Thyroid gland (tissue), 4 donors: ENCODE measurements at places on chromosomes 1 and 21. TPM values are rescaled to one million over a fixed set of nuclear protein-coding genes. Genes with fewer than 3 reads are reported as not detected.

The GJC2 gene
- 4.7 TPM for total RNA-seq

- no peaks in the 10 kb centered on the region for H3K27me3 ChIP-seq
- no peak overlapping the region for H3K27ac ChIP-seq
- H3K4me3 ChIP-seq, result no peak overlapping the region
- H3K4me1 ChIP-seq, result no peaks in the 10 kb centered on the region
- no peaks in the 10 kb centered on the region for H3K36me3 ChIP-seq
Measured at GRCh38 chr1:209552406-209553264, 30.9 kb upstream of the CAMK1G start.

DNA sequence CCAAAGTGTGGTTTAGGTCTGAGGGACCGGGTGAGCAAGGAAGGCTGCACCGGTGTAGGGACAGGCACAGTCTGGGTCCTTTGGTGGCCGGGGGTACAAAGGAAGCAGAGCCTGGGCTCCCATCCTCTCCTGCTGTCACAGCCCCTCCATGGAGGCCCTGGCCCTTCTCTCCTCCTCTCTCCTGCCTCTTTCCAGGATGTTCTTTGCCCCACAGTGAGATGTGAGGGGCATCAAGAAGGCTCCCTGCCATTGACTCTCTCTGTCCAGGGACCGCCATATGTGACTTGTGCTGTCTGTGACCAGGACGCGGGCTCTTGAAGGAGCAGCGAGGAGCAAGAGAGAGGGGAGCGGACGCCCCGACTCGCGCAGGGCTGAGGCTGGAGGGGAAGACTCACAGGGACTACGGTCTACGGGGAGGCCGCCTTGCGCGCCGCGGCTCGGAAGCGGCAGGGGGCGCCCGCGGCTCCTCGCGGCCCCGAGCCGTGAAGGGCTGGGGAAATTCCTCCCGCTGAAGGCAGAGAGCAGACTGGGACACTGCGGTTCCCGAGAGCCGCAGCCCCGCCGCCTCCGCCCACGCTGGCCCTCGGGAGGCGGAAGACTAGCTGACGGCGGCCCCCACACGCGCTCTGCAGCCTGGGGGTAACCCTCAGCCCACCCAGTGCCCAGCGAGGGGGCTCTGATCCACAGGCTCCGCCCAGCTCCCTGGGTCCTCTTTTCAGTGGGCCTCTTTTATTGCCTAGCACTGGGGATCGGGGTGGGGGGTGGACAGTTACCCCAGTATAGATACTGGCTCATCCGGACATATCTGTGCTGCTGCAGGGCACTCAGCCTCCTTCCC is 40.8 kb downstream of the MAB21L3 start:
- H3K27me3 ChIP-seq, result no peaks in the 10 kb centered on the region
- peaks cover 4% of the 10 kb centered on the region for H3K4me1 ChIP-seq
- peak overlapping the region; percentile 74 for H3K27ac ChIP-seq
- H3K36me3 ChIP-seq, result no peaks in the 10 kb centered on the region
- peak; percentile 76 for DNase-seq
- no peak overlapping the region for H3K4me3 ChIP-seq

- no peak for DNase-seq
- H3K36me3 ChIP-seq, result no peaks in the 10 kb centered on the region
- H3K27ac ChIP-seq, result no peak overlapping the region
- H3K4me1 ChIP-seq, result no peaks in the 10 kb centered on the region
- no peaks in the 10 kb centered on the region for H3K27me3 ChIP-seq
- H3K4me3 ChIP-seq, result no peak overlapping the region
Measured at GRCh38 chr1:2893473-2894120, 92.1 kb upstream of the TTC34 start.

GRCh38 chr1:214280386-214281020 is 456 bp upstream of the SMYD2 start:
- DNase-seq, result peak; percentile 72
- no peaks in the 10 kb centered on the region for H3K36me3 ChIP-seq
- H3K27me3 ChIP-seq, result no peaks in the 10 kb centered on the region
- peak overlapping the region; percentile 63 for H3K4me3 ChIP-seq
